ENCODE measurements at places on chromosomes 3 and 15.

DNA sequence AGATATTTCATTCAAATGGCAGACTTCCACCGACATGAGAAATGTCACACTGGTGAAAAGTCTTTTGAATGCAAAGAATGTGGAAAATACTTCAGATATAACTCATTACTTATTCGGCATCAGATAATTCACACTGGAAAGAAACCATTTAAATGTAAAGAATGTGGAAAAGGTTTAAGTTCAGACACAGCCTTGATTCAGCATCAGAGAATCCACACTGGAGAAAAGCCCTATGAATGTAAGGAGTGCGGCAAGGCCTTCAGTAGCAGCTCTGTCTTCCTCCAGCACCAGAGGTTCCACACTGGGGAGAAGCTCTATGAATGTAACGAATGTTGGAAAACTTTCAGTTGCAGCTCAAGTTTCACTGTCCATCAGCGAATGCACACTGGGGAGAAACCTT is 8.6 kb upstream of the ZNF621 start:
- DNase-seq = no peak

DNA sequence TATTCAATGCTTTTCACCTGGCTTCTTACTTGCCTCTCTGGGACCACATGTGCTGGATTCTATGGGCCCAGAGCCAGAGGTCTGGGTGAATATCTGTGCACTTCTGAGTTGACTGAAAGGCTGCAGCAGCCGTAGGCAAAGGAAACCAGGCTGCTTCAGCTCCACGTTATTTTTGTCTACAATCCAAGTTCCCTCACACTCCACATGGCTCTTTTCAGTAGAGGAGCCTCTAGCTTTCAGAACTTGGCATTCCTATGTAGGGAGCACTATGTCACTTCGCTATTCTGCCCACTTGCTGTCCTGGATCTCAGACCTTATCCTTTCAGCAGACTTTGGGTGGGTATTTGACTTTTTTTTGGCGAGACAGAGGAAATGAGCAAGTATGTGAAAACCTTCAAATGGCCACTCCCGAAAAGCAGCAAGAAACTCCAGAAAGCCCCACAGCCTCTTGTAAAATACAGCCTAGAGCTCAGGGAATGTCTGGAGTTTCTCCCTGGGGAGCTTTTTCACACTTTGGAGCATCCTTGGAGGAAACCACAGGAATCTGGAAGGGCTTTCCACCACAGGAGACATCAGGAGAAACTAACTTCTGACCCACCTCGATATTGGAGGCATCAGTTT is 80.9 kb downstream of the DUT start:
- no peak for DNase-seq

GRCh38 chr3:195044411-195044810 is 226.5 kb downstream of the XXYLT1 start:
- no peak for DNase-seq

DNA sequence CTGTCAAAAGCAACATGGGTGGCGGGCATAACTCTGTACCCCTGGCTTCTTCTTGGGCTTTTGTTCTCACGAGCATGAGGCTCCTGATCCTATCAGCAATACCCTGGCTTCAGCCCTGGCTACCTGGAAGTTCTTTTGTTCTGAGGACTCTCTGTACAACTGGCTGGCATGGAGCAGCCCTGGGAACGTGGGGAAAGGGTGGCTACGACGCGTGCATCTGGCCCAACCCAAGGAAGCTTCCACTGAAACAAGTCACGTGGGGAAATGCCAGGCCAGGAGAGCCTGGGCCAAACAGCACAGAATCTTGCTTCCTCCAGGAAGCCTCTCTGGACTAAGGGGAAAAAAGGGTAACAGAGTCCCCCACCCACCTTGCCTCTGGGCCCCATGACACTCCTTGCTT is 22.7 kb upstream of the ATP2B2 start:
- no peak for DNase-seq

DNA sequence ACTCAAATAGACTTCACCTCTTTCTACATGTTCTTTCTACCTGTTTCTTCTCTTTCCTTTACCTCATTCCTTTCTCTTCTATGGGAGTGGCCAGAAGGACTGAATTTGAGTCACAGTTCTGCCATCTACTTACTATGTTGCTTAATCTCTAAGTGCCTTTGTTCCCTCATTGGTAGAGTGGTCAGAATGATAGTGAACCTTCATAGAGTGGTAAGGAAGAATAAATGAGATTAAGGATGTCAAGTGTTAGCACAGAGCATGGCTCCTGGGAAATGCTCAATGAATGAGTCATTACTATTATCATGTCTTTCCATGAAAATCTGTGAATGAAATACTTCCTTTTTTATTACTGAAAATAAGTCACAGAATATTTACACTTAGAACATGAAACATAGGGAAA is 17.5 kb downstream of the TMEM207 start:
- DNase-seq = no peak

DNA sequence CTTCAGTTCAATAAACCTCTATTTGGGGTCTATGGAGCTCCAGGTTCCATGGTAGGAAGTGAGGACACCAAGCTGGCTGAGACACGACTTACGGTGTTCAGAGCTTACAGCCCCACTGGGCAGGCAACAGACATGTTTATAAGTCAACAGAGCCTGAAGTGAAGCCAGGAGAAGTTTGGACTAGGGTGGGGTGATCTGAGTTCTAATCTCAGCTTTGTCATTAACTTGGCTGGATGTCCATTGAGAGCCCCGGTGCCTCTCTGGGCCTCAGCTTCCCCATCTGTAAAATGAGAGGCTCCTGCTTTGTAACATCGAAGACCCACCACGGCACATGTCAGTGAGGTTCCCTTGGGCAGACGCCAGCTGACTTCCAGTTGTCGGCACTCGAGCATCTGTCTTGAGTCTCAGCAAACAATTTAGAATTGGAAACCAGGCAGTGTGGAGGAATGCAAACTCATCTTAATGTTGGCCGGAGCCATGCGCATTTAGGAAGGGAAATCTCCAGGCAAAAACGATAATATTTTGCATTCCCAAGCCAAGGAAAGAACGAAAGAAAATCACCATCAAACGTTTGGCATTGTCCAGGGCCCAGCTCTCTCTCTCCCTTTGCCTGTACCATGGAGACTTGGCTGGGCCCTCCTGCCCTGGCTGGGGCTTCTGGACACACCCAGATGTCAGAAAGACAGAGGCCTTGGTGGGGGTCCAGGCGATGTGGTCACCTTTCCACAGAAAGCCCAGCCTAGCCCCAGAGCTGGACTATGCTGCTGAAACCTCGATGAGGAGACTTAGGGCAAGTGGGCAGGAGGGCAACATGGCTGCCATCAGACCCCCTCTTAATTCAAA is 18.4 kb downstream of the ITGA11 start:
- no peak for DNase-seq

DNA sequence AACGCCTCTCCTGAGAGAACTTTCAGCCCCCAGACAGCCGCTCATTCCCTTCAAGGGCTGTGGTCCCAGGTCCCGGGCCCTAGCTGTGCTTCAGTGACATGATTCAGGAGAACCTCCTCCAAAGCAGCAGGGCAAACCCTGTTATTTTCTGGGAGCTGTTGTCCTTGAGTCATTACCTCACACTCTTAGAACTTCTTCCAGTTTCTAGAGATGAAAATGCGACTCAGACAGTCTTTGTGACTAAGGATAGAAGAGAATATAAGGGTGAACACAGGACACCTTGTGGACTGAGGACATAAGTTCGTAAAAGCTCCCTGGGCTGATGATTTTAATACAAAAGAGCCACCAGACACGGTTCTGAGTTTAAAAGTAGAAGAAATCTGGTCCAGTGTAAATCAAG is 203.8 kb downstream of the RORA start:
- DNase-seq = no peak

DNA sequence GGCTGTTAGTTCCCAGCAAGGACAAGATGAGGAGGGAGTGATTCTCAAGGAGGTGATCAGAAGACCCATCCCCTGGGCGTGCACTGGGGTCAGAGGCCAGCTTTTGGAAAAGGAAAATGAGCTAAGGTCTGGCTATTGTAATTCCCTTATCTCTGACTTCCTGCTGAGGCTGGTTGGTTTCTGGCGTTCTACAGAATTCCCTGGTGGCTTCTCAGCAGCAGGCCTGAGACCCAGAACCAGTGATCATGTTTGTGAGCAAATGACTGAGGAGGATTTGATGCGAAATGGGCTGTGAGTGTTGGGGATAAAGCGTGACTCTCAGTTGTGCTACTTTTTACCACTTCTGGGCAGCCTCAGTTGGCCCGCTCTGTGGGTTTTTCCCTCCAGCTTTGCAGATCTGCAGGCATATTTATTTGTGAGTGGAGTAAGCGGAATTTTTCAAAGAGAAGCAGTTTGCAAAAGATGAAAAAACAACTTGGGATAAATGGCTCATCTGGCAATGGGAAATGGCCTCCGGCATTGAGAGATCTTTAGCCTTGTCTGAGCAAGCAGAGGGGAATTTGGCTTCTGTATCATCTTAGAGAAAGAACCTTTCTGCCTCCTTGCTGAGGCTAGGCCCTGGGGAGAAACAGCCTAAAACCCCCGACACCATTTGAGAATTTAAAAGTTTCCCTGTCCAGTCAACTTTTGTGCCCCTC is 102.7 kb downstream of the SLCO3A1 start:
- no peak for DNase-seq

- DNase-seq = no peak
Observed at GRCh38 chr3:180762866-180763265, 83.6 kb upstream of the CCDC39 start.

- DNase-seq = no peak
Observed at GRCh38 chr3:184261270-184261853, at the start of gene CAMK2N2. TSS of gene CAMK2N2 (minus strand) at chr3:184261553. CDS start at chr3:184261285, 268 bp downstream.

DNA sequence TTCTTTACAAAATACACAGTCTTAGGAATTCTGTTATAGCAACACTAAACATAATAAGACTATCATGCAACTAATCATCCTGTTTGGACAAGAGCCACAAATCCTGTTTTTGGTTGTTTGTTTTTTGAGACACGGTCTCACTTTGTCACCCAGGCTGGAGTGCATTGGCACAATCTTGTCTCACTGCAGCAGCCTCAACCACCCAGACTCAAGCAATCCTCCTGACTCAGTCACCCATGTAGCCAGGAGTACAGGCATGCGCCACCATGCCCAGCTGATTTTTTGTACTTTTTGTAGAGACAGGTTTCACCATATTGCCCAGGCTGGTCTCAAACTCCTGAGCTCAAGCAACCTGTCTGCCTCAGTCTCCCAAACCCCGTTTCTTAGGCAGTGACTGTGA is 28.3 kb downstream of the NEDD4 start:
- no peak for DNase-seq

Data from stimulated activated CD4-positive, alpha-beta T cell treated with anti-CD3 and anti-CD28 coated beads, Interleukin-12 subunit alpha, Interleukin-12 subunit beta, amount 100 ng/mL, for 48 hours (primary cell).